EL (cell line): ENCODE measurements at places on chromosomes 12 and 14.

GRCh38 chr12:53596920-53597363, 29.2 kb downstream of the ATF7 start:
- no peak for DNase-seq

DNA sequence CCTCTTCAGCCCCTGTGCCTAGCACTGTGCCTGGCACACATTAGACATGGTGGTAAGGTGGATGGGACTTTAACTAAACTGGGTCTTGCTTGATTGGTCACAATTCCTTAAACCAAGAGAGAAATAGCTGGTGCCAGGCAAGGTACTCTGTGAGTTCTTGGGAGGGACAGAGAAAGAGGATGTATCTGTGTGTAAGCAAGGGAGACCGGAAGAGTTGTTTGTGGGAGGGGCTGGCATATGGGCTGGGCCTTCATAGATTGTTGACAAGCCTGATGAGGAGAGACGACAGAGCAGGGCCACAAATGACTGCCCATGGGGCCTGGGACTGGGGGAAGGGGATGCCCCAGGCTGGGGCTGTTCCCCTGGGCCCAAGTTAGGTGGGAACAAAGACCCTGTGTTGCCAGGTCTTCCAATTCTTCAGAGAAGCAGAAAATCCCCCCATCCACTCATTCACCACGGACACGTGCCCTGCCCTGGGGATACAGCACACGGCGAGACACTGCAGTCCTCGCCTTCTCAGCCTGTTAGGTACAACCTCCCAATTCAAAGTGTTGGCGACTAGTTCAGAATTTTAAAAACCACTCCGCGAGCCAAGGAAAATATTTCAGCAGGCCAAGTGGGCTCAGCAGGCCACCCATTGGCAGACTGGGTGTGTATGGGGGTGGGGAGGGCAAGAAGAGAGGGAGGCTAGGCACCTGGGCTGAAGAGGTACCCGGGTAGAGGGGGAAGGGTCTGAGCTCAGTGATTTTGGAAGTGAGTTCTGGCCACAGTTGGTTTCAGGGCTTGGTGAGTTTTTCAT, 11.4 kb upstream of the CYP46A1 start:
- DNase-seq: no peak

DNA sequence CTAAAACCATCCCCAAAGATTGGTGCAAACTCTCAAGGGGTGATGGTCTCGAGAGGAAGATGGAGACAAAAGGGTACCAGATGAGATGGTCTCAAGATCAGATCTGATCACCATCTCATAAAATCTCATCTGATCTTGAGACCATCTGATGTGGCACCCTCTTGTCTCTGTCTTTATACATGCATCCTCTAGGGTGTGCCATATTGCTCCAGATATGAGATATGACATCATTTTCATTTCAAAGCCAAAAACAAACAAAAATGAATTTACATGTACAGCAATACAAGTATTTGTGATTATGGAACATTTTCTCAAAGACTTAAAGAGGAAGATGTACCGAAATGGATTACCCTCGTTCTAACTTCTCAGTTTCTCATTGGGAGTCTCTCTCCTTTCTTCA, 787.2 kb downstream of the GALC start:
- no peak for DNase-seq

DNA sequence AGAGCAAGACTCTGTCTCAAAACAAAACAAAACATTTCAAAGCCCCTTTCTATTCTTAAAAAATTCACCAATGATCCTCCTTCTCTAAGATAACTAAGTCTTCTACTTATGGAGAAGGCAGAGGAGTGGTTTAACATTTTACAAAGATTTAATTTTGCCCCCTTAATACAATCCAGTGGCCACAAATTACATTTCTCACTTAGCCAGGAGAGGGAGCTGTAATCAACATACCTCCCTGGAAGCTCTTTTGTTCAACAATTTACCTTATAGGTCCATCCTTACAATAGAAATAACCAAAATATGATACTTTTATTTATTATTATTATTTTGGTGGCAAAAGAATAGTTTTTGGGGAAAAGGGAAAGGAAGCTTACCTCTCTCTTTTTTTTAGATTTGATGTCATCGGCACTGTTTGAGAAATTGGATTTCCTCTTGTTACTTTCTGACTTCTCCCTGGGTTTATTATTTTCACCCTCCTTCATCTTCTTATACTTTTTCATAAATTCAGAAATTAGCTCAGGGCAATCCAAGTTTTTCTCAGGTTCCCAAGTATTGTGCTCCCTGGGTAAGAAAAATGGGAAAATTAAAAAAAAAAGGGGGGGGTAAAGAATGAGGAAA, 28.1 kb downstream of the CBX5 start:
- DNase-seq: peak; percentile 54

GRCh38 chr14:101561145-101561896, at the start of gene DIO3:
Gene DIO3, plus strand, starts transcription at chr14:101561495.
- DNase-seq: no peak

- DNase-seq: no peak
Observed at GRCh38 chr14:100054316-100055075, 10.7 kb upstream of the EVL start.

- no peak for DNase-seq
Observed at GRCh38 chr12:95214466-95214865, 2.8 kb downstream of the FGD6 start.

GRCh38 chr12:14239350-14239934, 126.0 kb upstream of the ATF7IP start:
- DNase-seq: peak; percentile 58

- DNase-seq: no peak
Observed at GRCh38 chr12:2402073-2402579, 349.3 kb downstream of the CACNA1C start.

DNA sequence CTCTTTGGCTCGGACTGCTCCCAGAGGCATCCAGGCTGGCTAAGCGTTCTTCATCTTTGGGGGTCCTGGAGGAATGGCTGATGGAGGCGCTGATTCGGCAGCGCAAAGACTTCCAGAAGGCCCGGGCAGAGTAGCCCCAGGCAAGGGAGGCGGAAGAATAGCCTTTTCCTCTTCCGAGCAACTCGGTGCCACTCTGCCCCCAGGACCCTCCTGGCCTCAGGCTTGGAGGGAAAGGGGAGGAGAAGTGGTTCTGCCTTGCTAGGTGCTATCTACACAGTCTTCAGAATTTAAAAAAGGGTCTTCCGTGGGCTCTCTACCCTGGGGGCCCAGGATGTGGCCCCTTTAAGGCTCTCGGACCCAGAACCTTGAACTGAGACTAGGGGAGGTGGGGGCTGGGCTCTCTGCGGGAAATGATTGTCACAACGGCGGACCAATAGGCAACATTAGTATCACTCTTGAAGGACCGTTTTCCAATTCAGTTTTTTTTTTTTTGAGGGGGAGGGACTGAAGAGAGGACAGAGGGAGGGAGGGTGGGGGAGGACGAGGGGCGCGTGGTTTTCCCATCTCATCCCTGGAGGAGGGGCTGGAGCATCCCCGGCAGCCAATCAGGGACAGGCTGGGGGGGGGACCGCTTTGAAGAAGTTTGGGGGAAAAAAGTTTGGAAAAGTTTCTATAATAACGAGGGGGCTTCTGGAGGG, at the start of gene NFATC4:
NFATC4 (plus strand) TSS at position 671 of the 698 bp plus-strand sequence. CDS start 157 bp downstream, outside the sequence.
- DNase-seq: peak; percentile 97

DNA sequence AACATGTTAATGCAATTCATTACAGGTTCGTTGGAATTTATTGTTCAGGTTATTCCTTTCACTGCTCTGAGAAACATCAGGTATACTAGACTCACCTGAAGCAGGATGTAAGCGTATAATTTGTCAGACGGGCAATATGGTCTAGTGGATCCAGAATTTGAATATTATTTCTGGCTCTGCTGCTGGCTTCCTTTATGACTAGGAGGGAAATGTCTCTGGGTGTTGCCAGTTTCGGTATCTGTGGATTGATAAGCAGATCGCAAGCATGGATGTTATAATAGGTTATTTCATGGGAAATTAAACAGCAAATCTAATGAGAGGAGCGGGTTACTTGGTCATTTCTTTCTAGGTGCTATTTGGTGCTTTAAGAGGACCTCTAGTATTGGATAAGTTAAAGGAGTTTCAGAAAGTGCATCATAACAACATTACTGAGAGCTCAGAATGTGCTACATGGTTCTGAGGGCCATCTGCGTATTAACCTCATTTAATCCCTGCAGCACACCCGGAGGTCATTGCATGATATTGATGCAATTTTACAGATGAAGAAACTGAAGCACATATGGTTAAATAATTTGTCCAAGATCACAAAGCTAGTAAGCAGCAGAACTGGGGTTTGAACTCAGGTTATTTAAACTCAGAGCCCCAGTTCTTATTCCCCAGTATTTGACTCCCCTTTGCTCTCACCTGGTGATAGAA, 47.3 kb upstream of the BCAT1 start:
- DNase-seq: no peak

GRCh38 chr12:111773801-111774551, 7.2 kb downstream of the ALDH2 start:
- DNase-seq: peak; percentile 59

- peak; percentile 91 for DNase-seq
Observed at GRCh38 chr12:45284096-45284901, 68.4 kb downstream of the ANO6 start.
